T1000 (cell line): ENCODE measurements at places on chromosomes 2 and 18.

- DNase-seq, result no peak
Observed at GRCh38 chr2:43399098-43399497, 172.7 kb upstream of the ZFP36L2 start.

DNA sequence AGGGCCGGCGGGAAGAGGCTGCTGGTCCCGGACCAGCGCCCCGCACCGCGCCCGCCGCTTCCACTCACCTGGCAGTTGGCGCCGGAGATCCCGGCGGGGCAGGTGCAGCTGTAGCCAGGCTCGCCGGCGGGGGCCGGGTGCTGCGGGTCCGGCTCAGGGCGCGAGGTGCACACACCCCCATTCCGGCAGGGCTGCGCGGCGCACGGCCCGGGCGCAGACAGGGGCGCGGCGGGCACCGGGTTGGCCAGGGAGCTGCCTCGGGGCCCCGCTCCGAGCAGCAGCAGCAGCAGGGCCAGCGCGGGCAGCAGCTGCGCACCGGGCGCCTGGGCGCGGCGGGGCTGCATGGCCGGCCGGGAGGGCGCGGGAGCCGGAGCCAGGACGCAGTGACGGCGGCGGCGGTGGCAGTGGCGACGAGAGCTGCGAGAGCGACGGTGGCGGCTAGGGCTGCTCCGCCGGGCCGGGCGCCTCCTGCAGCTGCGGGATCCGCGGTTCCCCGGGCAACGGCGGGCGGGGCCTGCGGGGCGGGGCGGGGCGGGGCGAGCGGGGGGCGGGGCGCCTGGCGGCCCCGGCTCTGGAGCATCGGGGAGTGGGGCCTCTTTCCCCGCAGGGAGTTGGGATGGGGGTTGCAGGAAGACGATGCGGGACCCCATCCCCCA lies at the start of gene DNER:
Gene DNER, minus strand, starts transcription at position 476 of the 656 bp plus-strand sequence. Its CDS starts 132 bp downstream, at position 344.
- DNase-seq, result peak; percentile 44

- no peak for DNase-seq
Observed at GRCh38 chr2:74286725-74287124, 56.5 kb downstream of the SLC4A5 start.

DNA sequence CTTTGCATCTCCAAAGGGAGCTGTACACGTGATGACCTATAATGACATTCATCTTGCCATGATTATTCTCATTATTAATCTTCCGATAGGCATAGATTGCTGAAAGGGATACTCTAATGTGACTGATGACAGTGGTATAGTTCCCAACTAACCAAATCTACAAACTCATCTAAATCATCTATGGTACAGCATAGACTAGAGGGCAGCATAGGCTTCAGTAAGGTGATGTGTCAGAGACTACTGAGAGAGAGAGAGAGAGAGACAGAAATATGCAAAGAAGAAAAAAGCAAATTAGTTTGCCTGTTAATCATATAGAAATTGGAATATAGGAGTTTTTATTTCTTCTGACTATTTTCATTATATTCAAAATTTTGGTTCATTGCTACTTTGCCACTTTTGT lies 89.3 kb downstream of the CSRNP3 start:
- DNase-seq, result no peak

- DNase-seq, result no peak
Observed at GRCh38 chr2:128901572-128902391, 583.1 kb upstream of the HS6ST1 start.

DNA sequence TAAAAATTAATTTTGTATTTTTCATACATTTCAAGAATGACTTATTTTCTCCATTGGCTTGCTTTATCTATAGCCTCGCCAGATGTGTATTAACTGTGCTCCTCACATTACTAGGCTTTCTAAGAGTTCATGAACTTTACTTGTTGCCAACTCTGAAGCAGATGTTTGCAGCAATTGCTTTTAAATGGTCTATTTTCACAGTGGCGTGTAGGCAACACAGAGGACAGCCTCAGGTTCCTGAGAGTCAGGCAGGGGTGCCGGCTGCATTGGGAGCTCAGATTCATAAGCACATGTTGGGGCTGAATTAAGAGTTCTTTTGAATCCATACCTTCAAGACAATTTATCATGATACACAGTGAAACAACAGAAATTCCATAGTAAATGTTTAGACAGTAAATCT lies 179.2 kb upstream of the PXDN start:
- no peak for DNase-seq

DNA sequence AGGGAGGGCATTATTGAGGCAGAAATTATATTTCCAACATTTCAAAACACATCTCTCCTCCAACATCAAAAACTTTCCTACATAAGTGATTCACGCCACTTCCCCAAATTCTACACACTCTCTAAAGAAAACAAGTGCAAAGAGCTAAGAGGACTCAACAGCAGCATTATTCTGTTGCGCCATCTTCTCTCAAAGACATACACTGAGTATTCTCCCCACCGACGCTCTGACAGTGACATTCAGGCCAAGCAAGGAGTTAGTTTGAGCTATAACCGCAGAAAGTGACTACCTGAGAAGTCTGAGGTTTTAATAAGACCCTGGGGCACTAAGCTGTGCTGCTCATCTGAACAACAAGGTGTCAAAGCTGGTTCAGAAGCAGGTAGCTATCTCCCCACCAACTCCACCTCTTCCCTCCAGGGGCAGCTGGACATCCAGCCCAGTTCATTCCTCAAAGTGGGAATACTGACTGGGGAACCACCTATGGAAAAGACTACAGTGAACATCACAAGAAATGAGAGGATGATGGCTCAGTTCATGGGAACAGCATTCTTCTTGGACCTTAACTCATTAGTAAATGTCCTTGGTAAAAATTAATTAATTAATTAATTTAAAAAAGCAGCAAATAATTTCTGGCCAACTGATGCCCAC lies 309.5 kb upstream of the CCDC68 start:
- DNase-seq, result no peak

DNA sequence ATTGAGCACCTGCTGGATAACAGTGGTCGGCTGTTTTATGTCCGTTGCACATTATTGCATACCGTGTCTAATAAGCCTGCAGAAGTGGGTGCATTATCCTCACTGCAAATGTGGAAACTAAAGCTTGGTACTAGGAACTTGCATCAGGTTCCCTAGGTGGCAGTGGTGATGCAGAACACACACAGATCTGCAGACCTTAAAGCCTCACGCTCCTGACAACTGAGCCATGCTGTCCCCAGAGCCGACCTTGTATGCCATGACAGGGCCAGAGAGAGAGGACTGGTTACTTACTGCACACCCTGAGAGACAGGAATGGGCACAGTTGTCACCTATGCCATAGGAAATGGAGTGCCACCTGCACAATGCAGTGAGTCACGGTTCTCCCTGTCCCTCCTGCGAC lies 151.8 kb downstream of the SH3RF3 start:
- no peak for DNase-seq

GRCh38 chr2:169910109-169910799 lies 83.0 kb downstream of the UBR3 start:
- no peak for DNase-seq

- no peak for DNase-seq
Observed at GRCh38 chr2:179746981-179747380, 114.4 kb downstream of the ZNF385B start.

DNA sequence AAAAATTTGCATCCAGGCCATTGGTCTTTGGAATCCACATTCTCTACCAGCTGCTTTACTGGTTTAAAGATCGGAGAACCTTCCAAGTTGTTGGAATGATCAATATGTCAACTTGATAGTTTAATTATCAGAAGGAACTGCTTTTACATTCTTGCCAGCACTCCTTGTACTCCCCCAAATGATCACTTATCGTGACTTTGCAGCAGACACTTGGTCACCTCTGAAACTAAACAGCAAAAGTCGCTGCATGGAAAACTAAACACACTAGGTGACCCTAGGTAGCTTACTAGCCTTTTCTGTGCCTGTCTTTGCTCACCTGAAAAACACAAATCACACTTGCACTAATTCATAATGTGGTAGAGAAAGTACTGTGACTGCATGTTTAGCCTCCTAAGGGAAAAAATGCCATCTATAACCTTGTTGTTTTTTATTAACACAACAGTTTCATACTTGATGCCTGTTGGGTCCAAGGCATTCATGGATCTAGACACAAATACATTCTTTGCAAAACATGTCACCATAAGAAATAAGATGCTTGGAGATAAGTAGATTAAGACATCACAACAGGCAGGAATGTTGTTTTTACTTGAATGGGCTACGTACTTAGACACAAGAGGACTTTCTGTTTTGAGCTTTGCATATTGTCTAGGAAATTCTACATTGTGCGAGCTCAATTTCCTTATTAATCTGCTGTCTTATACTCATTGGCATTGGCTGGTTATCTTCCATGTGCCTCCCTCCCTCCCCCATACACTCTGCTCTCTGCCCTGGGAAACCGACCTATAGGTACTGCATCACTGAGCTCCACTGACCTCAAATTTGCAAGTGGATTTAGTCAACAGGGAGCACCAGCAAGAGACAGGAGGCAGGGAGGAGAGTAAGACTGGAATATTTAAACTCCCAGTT lies 219.1 kb upstream of the STK17B start:
- no peak for DNase-seq

- peak; percentile 46 for DNase-seq
Observed at GRCh38 chr2:95316466-95317122, 19.4 kb downstream of the KCNIP3 start.
